ENCODE measurements at places on chromosomes 1 and 21. TPM values are rescaled to one million over a fixed set of nuclear protein-coding genes. Genes with fewer than 3 reads are reported as not detected.

CDC42 gene
- total RNA-seq = 477 TPM

COL11A1 gene
- 316 TPM for total RNA-seq

CD5L gene
- not detected for total RNA-seq

TNFAIP8L2 gene
- 1.3 TPM for total RNA-seq

NDUFS2 gene
- 134 TPM for total RNA-seq

CELA3B gene
- total RNA-seq = not detected

Data from motor neuron (in vitro differentiated cells).